Urinary bladder (tissue), 4 donors: ENCODE measurements at places on chromosomes 6 and 20. TPM values are rescaled to one million over a fixed set of nuclear protein-coding genes. Genes with fewer than 3 reads are reported as not detected.

GRCh38 chr6:107618672-107619071, 128.8 kb downstream of the SOBP start:
- no peak for DNase-seq

DNA sequence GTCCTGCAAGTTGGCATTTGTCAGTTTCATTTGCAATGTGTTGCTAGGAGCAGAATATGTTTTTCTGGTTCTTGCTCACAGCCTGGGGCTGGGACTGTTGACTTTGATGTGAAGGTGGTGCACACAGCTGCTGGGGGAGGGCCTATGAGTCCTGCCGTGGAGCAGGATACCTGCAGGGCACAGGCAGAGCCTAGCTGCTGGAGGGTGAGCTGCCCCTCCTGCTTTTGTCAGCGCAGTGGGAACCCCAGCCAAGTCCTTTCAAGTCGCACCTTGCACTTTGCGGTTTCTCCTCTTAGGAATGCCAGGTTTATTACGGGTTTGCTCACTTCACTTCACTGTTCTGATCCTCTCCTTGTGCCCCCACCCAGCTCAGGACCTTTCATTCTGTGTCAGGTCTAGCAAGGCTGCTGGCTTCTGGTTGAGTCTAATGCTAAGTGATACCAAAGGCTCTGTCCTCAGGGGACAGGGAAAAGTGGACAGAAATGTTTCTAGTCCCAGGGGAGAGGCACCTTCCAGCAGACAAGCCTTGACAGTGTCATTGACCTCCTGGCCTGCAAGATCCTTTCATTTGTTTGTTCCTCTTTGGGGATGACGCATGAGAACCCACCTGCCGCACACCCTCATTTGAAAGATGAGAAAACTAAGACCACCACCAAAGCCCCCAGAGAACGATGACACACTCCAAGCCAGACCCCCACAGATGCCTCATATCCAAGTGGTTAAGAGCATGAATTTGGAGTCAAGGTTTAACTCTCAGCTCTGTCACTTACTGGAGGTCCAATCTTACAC, 2.7 kb upstream of the SPO11 start:
- DNase-seq: peak; percentile 52

GRCh38 chr6:26195376-26195923, 108.2 kb downstream of the HFE start:
- no peak for DNase-seq

The ETV7 gene
- total RNA-seq: 0.79 TPM

The TMC2 gene
- 0.16 TPM for total RNA-seq

The ADTRP gene
- 7.4 TPM for total RNA-seq

The SLC22A16 gene
- 0.63 TPM for total RNA-seq
